ENCODE measurements at places on chromosomes 1 and 21. TPM values are rescaled to one million over a fixed set of nuclear protein-coding genes. Genes with fewer than 3 reads are reported as not detected.

DNA sequence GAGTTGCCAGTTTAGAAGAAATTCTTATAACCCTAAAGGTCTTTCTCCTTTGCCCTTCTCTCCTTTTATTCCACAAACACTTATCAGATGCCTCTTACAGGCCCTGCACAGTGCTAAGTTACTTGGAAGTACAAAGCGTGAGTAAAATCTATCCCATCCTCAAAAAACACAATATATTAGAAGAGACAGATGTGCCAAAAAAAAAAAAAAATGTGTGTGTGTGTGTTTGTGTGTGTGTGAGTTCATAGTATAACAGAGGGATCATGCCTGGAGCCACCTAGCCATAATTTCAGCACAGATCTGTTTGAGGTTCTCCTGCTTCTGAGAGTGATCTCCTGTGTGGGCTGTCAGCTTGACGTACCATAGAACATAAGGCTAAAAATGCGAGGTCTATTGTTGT, 5.0 kb downstream of the FAM20B start:
- H3K27ac ChIP-seq, result no peak overlapping the region
- H3K36me3 ChIP-seq, result no peaks in the 10 kb centered on the region
- H3K4me3 ChIP-seq, result no peak overlapping the region

GRCh38 chr1:54328066-54328636, 78.0 kb downstream of the SSBP3 start:
- DNase-seq, result no peak
- no peak overlapping the region for H3K27ac ChIP-seq
- H3K4me3 ChIP-seq, result no peak overlapping the region
- H3K36me3 ChIP-seq, result no peaks in the 10 kb centered on the region
- no peaks in the 10 kb centered on the region for H3K27me3 ChIP-seq

GRCh38 chr1:211566431-211567025, 12.4 kb downstream of the SLC30A1 start:
- no peaks in the 10 kb centered on the region for H3K36me3 ChIP-seq
- no peaks in the 10 kb centered on the region for H3K4me1 ChIP-seq
- H3K27me3 ChIP-seq, result no peaks in the 10 kb centered on the region
- no peak overlapping the region for H3K27ac ChIP-seq
- no peak for DNase-seq

- H3K4me3 ChIP-seq, result no peak overlapping the region
- no peaks in the 10 kb centered on the region for H3K36me3 ChIP-seq
- H3K4me1 ChIP-seq, result no peaks in the 10 kb centered on the region
- H3K27me3 ChIP-seq, result no peaks in the 10 kb centered on the region
- DNase-seq, result no peak
Observed at GRCh38 chr1:169009666-169010065, 96.8 kb upstream of the ATP1B1 start.

DNA sequence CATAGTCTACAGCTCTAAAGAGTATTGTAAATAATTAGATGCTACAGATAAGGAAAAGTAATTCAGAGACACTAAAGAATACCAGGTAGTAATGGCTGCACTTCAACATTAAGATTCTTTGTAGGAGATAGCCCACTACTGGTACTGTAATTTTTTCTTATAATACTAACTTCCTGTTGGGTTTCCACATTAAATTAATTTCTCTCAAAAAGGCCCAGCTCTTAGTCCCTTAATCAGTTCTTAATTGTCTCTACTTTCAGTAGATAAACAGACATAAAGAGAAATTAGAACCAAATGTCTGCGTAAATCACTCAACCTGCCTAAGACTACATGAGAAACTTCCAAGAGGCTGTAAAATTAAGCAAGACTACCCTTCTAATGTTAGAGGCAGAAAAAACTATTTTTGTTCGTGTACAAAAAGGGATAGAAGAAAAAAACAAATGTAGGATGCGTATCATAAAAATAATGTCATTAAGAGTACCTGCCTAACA, 83.4 kb downstream of the NOTCH2 start:
- no peak for DNase-seq
- no peak overlapping the region for H3K4me3 ChIP-seq
- peaks cover 4% of the 10 kb centered on the region for H3K4me1 ChIP-seq

DNA sequence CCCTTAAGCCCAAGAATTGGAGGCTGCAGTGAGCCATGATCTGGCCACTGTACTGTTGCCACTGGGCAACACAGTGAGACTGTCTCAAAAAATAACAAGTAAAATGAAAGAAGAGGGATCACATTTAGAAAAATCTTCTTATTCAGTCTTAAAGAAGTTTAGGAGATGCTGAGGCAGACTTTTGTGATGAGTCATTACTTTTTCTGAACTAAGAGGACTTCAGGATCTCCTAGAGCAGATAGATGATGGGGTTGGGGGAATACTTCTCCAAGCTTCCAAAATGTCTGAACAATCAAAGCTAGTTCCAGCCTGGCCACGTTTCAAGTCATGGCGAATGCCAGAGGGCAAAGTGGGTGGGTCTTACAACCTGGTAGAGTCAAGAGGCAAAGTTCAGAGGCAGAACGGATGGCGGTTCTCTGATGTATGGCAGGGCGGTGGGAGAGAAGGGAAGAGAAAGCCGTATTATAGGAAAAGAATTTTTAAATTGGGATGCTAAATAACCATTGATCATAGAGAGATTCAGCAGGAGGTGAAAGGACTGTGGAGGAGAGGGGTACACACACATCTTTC, 2.1 kb upstream of the CIART start:
- H3K4me3 ChIP-seq, result no peak overlapping the region
- no peak for DNase-seq
- H3K27me3 ChIP-seq, result no peaks in the 10 kb centered on the region
- H3K36me3 ChIP-seq, result no peaks in the 10 kb centered on the region

DNA sequence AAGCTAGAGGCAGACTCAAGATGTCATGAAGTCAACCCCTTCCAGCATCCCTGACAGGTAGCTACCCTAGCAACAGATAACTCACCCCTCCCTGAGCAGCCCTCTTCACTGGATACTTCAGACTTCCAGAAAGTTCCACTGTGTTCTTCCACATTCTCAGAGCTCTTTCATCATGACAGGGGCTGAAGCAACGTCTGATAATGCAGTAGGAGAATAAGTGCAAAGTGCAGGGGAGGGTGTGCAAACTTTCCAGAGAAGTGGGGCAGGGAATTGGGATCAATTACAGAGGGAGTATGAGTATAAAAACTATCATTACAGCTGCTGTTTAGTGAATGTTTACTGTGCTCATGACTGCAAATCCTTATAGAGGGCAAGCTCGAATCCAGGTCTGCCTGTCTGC, 26.4 kb upstream of the FOXE3 start:
- DNase-seq, result no peak
- no peaks in the 10 kb centered on the region for H3K36me3 ChIP-seq
- no peak overlapping the region for H3K4me3 ChIP-seq
- H3K27me3 ChIP-seq, result no peaks in the 10 kb centered on the region

DNA sequence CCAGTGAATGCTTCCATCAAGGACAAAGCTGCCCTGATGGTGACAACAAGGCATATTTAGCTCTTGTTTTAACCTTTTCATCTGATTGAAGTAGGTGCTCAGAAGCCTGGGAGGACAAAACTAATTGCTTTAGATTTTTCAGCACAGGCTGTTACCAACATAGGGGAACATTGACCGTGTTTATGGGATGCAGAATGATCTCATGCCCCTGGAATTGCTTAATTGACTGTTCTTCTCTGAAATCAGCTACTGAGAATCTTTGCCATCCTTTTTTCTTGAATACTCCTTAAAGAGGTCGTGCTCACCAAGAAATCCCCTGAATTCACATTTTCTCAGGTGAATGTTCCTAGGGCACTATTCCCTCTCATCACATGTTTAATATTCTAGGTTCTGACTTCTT, 95.9 kb upstream of the CCDC190 start:
- no peak for DNase-seq
- H3K36me3 ChIP-seq, result no peaks in the 10 kb centered on the region
- H3K27me3 ChIP-seq, result no peaks in the 10 kb centered on the region
- no peak overlapping the region for H3K27ac ChIP-seq

DNA sequence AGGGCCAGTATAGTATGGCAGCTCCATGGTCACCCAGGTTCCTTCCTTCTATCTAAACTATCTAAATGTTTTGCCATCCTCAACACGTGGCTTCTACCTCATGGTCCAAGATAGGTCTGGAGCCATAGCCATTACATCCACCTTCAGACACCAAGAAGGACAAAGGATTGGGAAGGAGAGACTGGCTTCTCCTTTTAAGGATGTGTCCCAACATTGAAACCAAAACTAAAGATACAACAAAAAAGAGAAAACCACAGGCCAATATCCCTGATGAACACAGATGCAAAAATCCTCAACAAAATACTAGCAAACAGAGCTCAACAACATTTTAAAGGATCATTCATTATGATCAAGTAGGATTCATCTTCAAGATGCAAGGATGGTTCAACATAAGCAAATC, 24.8 kb downstream of the HSD11B1 start:
- no peaks in the 10 kb centered on the region for H3K36me3 ChIP-seq
- no peaks in the 10 kb centered on the region for H3K27me3 ChIP-seq
- H3K4me1 ChIP-seq, result no peaks in the 10 kb centered on the region
- H3K27ac ChIP-seq, result no peak overlapping the region
- no peak for DNase-seq

DNA sequence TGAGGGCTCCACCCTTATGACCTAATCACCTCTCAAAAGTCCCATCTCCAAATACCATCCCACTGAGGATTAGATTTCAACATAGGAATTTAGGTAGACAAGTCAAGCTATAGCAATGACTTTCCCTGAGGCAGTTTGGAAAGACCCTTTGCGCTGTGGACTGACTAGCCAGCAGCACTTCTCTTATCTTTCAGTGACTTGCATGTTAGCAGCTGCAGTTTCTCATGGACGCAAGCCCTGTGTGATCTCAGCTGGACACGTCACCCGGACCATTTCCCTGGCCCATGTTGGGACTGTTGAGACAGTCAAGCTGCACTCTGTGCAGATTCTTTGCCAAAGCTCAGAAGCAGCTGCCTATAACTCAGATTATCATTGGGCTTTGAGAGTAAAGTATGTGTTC, 408.1 kb upstream of the USP24 start:
- no peaks in the 10 kb centered on the region for H3K4me1 ChIP-seq
- H3K36me3 ChIP-seq, result no peaks in the 10 kb centered on the region
- no peak overlapping the region for H3K4me3 ChIP-seq
- peak; percentile 74 for DNase-seq
- H3K27me3 ChIP-seq, result no peaks in the 10 kb centered on the region

The NPR1 gene
- 3.3 TPM for total RNA-seq

The IL23R gene
- not detected for total RNA-seq

The GRHL3 gene
- total RNA-seq, result 0.86 TPM

The GCSAML gene
- total RNA-seq, result 0.31 TPM
